Activated T-cell treated with anti-CD3 and anti-CD28 coated beads, Interleukin-2, amount 50 U/mL, for 1 hour (primary cell): ENCODE measurements at places on chromosomes 5 and 9.

GRCh38 chr9:115262477-115262876 lies 144.5 kb upstream of the TNC start:
- no peak for DNase-seq

GRCh38 chr5:10990634-10991033 lies 229.6 kb upstream of the DAP start:
- DNase-seq: no peak

DNA sequence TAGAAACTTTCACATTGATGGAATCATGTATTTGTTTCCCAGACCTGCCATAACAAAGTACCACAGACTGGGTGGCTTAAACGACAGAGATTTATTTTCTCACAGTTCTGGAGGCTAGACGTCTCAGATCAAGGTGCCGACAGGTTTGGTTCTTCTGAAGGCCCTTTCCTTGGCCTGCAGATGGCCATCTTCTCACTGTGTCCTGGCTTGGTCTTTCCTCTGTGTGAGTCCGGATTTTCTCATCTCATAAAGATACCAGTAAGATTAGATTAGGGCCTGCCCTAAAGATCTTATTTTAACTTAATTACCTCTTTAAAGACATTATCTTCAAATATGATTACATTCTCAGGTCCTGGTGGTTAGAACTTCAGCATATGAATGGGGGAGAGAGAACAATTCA lies 5.8 kb downstream of the USP20 start:
- DNase-seq: no peak

DNA sequence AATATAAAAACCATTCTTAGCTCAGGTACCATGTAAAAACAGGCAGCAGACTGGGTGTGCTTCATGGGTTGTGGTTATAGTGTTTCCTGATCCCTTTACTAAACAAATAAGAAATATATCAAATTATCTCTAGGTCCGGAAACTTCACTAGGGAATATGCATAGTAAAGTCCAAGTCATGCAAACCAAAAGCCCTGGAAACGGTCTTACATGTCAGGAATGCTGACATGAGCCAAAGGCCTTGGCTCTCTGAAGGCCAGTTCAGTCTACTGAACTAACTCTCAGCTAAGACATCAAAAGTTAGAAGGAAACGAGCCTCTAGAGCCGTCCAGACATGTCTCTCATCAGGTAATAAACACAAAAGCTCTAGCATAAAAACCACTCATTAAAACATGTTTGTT lies 778.9 kb upstream of the ZNF608 start:
- DNase-seq: no peak

GRCh38 chr9:14136646-14137370 lies 177.1 kb downstream of the NFIB start:
- no peak for DNase-seq

DNA sequence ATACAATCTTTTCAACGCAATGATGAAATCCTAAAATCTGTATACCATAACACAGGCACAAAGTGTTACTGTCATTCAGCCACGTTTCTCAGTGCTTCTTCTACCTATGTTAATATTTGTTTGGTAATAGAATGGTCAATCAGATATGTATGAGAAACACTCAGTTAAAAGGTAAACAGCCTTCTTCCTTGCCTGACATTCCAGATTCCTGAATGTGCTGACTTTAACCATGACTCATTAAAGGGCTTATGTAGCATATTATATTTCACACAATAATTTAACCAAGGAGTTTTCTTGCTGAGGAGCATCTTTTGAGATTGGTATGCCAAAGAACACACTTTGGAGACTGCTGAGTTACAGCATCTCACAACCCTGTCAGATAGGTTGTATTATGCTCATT lies 187.6 kb downstream of the CETN3 start:
- DNase-seq: no peak

GRCh38 chr9:116369706-116370105 lies 216.1 kb downstream of the PAPPA start:
- DNase-seq: no peak

GRCh38 chr9:129554649-129555048 lies 66.3 kb downstream of the C9orf50 start:
- no peak for DNase-seq

- DNase-seq: peak; percentile 49
Measured at GRCh38 chr9:107172160-107172978, 110.7 kb upstream of the RAD23B start.

DNA sequence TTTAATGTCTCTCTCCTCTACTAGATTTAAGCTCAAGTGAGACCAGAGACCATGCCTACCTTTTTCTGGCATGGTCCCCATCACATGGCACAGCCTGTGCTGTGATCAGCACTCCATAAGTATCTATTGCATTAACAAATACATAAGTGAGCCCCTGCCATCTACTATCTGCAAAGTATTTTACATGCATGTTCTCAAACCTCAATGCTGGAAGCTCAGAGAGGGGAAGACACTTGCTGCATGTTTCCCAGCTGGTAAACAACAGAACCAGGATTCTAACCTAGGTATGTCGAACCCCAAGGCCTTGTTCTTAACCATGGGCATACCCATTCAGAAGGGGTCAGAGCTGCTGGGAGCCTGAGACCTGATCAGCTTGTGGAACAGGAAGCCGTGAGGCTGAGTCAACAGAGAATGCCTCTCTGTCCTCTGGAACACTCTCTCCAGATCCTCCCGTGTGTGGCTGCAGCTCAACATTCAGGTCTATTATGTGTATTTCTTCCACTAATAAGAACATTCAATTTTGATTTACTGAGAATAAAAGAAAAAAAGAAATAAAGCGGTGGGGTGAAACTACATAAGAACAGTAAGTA lies 232.5 kb upstream of the MSX2 start:
- no peak for DNase-seq

DNA sequence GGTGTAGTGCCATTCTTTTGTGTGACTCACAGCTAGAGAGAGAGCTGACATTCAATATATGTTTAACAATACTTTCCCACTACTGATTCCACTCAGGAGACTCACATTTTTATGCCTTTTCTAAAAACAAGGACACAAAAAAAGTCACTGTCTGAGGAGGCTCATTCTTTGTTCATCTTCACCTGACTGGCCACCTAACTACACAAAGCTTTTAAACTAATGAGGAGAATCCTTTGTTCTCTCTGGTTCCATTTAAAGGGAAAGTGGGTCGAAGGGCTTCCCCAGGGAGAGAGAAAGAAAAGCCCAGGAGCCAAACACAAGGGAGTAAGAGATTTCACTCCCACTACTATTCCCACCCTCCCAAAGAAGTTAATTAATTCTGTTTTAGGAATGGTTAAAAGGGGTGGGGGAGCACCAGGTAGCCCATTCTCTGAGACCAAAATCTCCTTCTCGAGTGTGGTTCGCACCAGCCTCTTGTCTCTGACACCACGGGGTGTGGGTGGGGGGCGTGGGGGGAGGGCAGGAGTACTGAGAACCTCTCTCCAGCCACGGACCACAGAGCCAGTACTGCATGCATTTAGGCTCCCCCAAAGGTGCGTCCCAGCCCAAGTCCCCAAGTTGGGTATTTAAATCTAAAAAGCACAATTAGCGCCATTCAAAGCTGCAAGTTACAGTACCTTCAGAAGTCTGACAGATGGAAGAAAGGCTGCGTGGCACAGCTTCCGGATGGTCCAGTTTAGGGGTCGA lies 747 bp downstream of the TRPM3 start:
- DNase-seq: no peak

GRCh38 chr9:99472240-99472915 lies 250.3 kb downstream of the SEC61B start:
- DNase-seq: no peak

DNA sequence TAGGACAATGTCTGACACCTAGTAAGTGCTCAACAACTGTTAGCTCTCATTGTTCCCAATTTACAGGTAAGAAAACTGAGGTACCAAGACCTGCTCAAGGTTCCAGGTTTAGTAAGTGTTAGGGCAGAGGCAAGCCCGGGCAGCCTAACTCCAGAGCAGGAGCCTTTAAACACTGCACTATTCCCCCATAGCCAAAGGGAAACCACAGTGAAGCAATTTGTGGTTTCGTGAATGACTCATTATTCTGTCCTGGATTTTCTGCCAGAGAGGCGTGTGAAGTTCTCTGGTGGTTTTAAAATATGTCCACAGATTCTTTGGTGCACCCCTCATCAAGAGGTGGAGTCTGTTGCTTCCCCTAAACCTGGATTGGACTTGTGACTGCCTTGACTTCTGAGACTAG lies 1.0 kb upstream of the MCC start:
- DNase-seq: no peak

- no peak for DNase-seq
Measured at GRCh38 chr5:82717738-82718137, 359.5 kb downstream of the TMEM167A start.

GRCh38 chr9:14957109-14957508 lies 46.9 kb upstream of the FREM1 start:
- no peak for DNase-seq

DNA sequence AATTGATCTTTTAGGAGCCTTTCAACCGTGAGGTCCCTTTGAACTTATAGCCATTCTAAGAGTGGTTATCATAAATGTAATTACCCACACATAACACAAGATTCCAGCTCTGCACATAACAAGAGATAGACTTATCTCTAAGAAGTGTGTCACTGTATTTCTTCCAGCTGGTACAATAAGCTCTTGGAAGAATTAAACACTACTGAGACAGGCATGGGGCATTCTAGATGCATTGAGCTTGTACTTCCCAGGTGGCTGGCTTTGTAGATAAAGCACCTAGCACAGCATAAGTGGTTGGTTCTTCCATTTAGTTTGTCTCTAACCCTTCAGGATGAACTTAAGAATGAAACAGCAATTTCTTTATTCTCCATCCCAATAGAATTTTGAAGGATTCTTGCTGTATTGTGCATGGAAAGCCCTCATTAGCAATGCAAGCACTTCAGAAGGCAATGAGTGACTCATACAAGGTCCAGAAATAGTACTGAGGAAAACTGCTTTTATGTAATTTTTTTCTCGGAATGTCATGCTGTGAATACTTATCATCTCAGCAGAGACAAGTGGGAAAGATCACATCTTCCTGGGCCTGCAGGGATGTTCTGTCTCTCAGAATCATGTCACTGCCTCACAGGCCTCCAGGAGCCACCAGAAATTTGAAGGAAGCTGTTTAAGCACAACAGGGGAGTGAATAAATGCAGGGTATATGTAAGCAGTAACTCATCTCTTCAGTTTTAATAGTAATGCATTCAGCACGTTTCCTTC lies 91.1 kb upstream of the CD180 start:
- no peak for DNase-seq

DNA sequence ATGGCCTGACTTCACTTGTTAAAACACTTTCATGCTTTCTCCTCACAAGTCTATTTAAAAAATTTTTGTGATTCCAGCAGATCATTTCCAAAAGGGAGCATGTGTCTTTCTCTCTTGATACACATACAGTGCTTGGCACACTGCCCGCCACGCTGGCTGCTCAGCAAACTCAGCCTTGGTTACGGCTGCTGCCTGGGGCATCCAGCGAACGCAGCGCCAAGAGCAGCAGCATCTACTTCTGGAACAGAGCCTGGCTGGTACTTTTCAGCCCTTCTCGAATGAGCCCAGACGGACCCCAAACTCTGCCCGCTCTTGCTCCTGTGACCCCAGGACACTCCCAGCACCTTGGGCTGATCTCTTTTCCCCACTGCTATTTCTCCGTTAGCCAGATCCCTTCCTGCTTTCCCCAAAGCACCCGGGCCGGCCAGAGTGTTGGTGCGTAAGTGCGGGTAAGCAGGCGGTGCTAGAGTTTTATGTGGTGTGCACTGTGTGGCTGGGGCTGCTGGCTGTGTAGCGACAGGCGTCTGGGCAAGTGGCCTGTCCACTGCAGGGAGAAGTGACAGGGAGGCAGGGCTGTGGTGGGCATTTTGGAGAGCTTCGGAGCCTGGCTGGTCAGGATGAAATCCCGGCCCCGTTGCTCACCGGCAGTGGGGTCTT lies 73.2 kb downstream of the SH3PXD2B start:
- DNase-seq: no peak

DNA sequence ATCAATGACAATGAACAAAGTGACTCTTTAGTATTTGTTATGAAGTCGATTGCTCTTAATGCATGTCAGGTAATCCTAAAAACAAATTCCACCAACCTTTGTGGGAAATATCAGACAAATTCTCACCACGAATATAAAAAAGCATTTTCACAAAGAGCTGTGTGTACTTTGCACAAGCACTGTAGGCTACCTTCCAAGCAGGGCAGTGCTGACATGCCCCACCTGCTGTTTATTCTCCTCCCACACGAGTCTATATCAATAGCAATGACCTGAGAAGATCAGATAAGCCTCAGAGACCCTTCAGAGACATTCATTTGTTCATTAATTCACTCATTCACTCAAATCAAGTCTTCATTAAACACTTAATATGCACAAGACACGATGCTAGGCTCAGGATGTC lies 469.1 kb downstream of the ZSWIM6 start:
- DNase-seq: no peak

- DNase-seq: no peak
Measured at GRCh38 chr5:103621548-103621930, 59.0 kb upstream of the NUDT12 start.

GRCh38 chr9:120161776-120162175 lies 418.2 kb downstream of the CDK5RAP2 start:
- no peak for DNase-seq

- DNase-seq: no peak
Measured at GRCh38 chr9:36306471-36307306, 48.4 kb upstream of the GNE start.

- DNase-seq: no peak
Measured at GRCh38 chr5:158039441-158039840, 180.5 kb upstream of the CLINT1 start.

GRCh38 chr9:33923079-33923478 lies 106.1 kb downstream of the UBE2R2 start:
- no peak for DNase-seq

- no peak for DNase-seq
Measured at GRCh38 chr9:124779368-124780059, 2.6 kb downstream of the OLFML2A start.

- no peak for DNase-seq
Measured at GRCh38 chr5:168481330-168481788, 4.9 kb upstream of the RARS1 start.

GRCh38 chr5:166430491-166431319 lies 1860.7 kb upstream of the WWC1 start:
- DNase-seq: no peak

DNA sequence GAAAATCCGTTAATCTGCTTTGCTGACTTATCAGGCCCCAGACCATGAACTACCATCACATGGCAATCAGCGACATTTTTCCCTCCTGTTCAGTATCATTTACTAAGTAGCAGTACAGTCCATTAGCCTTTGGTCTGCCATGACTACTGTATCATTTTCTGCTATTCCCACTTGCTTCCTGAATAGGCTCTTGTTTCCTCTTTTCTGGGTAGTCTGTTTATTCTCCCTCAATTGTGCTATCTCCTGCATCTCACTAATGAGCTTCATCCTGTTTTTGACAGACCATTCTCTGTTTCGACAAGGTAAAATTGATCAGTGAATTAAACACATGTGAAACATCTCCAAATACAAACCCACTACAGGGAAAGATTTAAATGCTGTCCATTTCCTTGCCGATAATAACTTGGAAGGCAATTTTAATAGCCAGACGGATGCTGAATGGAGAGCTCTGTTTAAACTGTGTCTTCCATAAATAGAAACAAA lies 263.5 kb upstream of the ANKRD55 start:
- no peak for DNase-seq

DNA sequence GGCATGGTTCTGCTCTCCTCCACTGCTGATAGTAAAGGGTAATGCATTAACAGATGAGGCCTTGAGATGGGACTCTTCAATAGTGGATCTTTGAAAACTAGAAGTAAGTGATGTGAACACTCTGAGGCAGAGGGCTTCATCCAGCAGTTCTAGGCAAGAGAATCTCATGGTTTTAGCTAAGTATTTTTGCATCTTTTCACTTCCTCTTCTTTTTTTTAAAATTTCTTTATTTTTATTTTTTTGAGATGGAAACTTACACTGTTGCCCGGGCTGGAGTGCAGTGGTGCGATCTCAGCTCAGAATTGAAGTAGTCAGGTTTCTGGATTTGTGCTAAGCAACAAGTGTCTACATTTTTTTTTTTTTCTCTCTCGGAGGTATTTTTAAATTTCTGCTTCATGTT lies 101.9 kb downstream of the MTRR start:
- no peak for DNase-seq
